ENCODE measurements at places on chromosomes 3 and 15.
A peak's percentile ranks its signal among the peaks of the same experiment; 100 is the strongest.

DNA sequence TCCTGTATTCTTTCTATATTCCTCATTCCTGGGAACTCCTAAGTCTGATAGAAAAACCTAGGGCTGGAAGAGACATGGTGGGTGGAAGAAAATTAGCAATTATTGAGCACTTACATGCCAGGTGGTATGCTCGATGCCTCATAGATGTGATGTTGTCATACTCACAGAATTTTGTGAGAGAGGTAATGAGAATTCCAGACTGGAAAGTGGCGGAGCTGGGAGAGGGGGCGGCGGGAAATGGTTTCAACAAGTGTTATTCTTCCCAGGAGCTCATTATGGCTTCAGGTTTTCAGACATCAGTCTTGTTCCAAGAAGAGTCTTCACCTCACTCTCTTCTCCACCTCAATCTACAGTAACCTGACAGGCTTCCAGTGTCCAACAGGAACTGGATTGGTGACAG is 16.2 kb downstream of the TIMP4 start:
- no peak for DNase-seq

DNA sequence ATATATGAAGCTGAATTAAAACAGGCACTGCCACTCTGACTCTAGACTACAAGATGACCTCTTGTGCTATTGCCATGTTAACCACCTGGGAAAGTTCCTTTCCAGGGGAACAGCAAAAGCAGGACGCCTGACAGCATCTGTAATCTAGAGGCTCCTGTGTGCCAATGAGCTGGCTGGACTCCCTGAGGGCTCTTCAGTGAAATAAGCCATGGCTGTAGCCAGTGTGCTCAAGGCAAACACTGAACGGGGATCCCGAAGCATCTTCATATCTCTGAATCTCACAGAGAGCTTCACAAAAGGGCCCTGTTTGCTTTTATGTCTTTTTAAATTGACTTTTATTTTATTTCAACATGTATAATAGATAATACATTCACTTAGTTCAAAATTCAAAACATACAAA is 57.2 kb downstream of the BFSP2 start:
- no peak for DNase-seq

GRCh38 chr3:30311781-30312180 is 294.6 kb upstream of the TGFBR2 start:
- DNase-seq: no peak

DNA sequence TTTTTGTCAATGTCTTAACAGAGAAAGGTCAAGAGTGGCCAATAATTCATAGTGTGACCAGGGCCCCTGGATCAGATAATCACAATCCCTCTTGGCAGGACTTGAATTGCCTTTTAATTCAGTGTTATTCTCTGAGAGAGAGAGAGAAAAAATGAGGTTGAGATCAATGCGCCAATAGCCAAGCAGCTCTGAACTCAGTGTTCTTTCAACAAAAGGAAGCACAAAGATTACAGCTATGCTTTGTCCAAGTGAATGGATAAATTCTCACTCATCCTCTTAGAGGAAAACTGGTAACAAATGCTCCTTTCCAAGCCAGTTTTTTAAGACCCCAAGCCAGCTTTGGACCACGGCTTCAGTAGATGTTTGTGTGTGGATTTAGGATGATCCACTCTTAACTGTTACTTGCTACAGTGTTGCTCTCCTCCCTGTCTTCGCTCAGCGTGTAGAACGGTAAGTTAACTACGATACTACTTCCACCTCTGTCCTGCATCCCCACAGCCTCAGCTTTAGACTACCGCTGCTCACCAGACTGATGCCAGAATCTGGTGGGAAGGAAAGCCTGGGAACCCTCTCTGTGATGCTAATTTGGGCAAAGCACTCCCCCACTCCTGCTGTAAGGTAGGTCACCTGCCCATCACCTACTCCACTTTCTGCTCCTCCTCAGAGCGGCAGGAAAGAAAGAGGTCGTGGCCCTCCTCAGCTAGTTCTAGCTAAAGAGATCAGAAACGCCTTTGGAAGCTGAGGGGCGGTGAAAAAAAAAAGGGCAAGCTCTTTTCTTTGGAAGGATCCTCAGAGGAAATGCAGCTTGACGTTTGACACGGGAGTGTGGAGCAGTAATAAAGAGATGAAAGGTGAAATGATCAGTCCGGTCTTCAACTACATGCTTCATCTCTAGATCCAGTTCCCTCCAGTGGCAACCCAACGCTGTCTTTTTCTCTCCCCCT is 46.8 kb upstream of the LPP start:
- DNase-seq: no peak

- DNase-seq: no peak
Observed at GRCh38 chr3:150494411-150494977, 51.8 kb downstream of the SERP1 start.

- DNase-seq: peak; percentile 60
Observed at GRCh38 chr15:31440754-31441311, 114.2 kb downstream of the KLF13 start.

DNA sequence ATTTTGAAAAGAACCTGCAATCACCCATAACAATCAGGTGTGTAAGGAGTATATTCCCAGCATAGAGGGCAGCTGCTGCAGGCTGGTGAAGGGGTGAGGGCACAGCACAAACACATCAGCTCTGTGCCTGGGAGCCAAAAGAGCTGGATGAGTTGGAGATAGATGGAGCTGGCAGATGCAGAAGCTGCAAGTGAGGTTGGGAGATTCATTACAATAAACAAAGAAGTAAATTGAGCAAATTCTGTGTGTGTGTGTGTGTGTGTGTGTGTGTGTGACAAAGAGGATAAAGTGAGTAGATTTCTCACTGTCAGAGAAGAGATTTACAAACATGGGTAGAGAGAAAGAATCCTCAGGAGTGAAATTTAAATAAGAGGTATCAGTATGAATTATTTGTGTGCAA is 994.7 kb downstream of the EPHA3 start:
- DNase-seq: no peak

DNA sequence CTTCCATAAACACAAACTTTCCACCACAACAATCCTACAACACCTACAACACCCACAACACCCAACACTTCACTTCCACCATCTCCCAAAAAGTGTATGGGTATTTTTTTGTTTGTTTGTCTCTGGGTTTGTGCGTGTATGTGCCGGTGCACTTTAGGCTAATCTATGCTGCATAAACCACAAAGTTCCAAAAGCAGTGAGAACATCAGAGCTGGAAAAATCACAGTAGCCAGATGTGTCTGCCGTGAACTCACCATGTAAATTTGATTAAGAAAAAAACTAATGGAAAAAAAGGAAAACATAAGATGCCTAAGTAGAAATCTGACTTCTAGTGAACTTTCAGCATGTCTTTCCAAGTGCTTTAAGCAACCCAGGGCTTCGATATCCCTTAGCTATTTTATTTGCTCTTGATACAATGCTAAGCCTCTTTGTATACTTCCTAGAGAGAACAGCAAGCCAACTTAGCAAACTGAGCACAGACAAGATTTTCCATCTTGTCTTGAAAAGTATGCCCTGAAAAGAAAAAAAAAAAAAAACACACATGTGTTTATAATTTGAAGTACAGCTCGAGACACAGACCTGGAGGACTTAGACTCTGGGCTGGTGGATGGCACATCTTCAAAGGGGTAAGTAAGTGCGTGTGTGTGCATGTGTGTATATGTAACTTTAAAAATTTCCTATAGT is 91.4 kb downstream of the WWTR1 start:
- DNase-seq: no peak

DNA sequence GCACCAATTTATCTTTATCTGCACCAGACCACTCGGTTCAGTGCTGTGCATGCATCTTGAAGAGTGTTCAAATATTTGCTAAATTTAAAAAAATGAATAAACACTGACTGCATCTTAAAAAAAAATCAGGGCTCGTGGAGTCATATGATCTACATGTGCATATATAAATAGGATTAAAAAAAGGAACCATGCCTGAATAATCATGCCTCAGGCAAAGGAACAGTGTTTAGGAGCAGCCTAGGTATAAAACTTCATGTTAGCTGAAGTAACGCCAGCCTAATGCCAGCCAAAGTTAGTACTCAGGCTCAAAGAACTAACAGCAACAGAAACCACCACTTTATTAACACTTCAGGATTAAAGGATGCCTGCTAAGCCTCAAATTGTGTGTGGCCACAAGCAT is 9.5 kb downstream of the ABCC5 start:
- DNase-seq: no peak

- no peak for DNase-seq
Observed at GRCh38 chr3:129504471-129505100, 23.9 kb upstream of the RHO start.

GRCh38 chr3:116808725-116809124 is 99.1 kb downstream of the TUSC7 start:
- no peak for DNase-seq
